ENCODE measurements at places on chromosomes 5 and 9. TPM values are rescaled to one million over a fixed set of nuclear protein-coding genes. Genes with fewer than 3 reads are reported as not detected.

DNA sequence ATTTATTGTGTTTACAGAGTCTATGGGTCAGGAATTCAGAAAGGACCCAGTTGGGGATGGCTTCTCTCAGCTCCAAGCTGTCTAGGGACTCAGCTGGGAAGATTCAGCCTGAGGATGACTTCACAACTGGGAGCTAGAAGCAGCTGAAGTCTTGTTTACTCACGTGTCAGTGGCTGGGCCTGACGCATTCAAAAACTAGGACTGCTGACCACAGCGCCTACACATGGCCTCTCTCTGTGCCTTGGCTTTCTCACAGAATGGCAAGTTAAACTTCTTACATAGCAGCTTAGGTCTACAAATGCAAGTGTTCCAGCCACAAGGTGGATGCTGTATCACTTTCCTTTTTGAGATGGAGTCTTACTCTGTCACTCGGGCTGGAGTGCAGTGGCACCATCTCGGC is 16.3 kb upstream of the PPP2CA start:
- DNase-seq, result peak; percentile 87

- DNase-seq, result no peak
Measured at GRCh38 chr5:98415663-98416062, 357.8 kb upstream of the RGMB start.

The FAM163B gene
- not detected for total RNA-seq

The ZFP37 gene
- total RNA-seq, result 5.5 TPM

DNA sequence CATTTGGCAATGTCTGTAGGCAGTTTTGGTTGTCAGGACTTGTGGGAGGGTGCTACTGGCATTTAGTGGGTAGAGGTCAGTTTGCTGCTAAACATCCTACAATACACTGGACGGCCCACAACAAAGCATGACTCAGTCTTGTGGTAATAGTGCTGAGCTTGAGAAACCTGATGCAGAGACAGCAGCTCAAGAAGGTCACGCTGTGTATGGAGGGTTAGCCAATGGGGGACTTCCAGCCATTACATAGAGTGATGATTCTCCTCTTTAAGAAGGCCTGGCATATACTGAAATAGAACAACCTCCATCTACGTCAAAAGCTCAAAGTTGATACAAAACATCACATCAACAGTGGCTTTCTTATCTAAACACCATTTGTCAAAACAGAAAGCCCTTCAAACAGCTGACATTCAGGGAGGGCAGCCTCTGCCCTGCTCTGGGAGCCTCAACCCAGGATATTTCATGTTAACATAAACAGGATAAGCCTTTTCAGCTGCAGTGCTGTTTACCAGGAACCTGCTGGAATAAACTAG is 143.0 kb downstream of the GPBP1 start:
- no peak for DNase-seq

GRCh38 chr9:72494051-72494450 is 27.4 kb upstream of the TMC1 start:
- DNase-seq, result no peak

DNA sequence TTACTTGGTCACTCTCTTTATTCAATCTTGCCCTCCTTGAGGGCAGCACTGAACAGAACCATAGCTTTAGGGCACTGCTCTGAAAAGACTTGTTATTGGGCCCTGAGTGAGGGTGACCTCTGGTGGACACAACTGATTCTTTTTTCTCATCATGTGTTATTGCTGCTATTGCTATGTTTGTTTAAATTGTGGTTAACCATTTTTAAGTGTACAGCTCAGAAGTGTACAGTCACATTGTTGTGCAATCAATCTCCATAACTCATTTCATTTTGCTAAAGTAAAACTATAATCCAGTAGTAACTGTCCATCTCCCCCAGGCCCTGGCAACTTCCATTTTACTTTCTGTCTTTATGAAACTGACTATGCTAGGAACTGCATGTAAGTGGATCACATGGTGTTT is 351.1 kb upstream of the RIOK2 start:
- DNase-seq, result peak; percentile 50

DNA sequence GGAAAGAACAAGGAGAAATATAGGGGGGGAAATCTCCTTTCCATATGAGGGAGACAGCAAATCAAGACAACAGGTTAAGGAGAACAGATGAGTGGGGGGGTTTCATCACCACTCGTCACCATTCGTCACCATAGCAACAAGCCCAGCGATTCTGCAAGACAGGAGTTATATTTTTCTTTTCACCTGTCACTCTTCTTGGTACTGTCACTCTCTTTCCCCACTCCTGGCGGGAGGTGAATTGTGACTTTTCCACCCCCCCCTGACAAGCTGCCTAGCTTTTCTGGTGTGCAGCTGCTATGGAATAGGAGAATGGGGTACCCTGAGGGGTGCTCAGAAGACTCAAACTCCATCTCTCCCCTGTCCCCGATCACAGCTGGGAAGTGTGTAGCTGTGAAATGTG is 239.9 kb downstream of the FAM114A2 start:
- DNase-seq, result no peak

GRCh38 chr5:176737746-176738636 is 72.4 kb upstream of the UNC5A start:
- no peak for DNase-seq

The SCGB3A2 gene
- not detected for total RNA-seq

The SPATA31E1 gene
- not detected for total RNA-seq

- no peak for DNase-seq
Measured at GRCh38 chr5:159833088-159833487, 83.2 kb upstream of the ADRA1B start.

GRCh38 chr9:21392270-21392669 is 7.1 kb upstream of the IFNA2 start:
- DNase-seq, result no peak

DNA sequence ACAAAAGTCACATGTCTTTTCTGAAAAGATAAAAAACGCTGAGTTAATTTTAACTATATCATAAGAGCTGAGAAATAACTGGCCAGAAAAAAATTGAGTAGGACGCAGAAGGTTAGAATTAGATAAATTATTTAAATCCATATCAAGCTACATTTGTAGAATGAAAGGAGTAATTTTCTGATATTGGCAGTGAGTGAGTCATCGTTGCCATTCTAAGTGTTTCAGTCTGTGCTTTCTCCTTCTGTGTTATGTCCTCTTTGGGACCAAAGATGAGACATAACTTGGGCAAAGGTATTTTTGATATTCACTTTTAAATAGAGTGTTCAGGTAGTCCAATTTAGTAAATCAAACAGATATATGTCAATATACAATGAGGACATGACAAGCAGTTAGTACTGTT is 34.4 kb upstream of the KCNN2 start:
- no peak for DNase-seq

The C1QTNF2 gene
- 26.8 TPM for total RNA-seq

DNA sequence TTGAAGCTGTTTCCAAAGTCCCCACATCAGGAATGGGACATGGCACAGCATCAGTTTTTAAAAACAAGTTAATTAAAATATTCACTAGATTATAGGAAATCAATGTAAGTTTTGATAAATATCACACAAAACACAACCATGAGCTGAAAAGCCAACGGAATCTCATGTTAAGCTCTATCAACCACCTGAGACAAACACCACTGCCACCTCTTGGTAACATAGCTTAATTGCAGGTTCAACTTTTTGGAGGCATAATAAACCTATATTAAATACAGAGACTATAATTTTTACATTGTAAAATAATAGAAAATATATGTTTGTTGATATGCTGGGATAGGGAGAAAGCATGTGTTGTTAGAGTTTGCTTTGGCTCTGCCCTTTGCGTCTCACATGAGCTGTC is 126.1 kb downstream of the SV2C start:
- DNase-seq, result no peak

- no peak for DNase-seq
Measured at GRCh38 chr9:129573977-129574376, 46.9 kb downstream of the C9orf50 start.

The STKLD1 gene
- total RNA-seq, result 1.4 TPM

- DNase-seq, result no peak
Measured at GRCh38 chr5:135133698-135134515, 99.9 kb upstream of the PITX1 start.

GRCh38 chr5:63049935-63050334 is 471.3 kb downstream of the LRRC70 start:
- DNase-seq, result no peak

The OLFM1 gene
- 3.2 TPM for total RNA-seq

DNA sequence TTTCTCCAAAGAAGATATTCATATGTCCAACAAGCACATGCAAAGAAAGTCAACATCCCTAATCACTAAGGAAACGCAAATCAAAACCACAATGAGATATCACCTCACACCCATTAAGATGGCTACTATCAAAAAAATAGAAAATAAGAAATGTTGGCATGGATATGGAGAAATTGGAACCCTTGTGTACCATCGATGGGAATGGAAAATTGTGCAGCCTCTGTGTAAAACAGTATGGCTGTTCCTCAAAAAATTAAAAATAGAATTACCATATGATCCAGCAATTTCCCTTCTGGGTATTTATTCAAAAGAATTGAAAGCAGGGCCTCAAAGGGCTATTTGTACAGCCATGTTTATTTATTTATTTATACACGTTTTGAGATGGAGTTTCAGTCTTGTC is 43.0 kb upstream of the HRH2 start:
- DNase-seq, result no peak

GRCh38 chr5:150675069-150675468 is 14.0 kb downstream of the MYOZ3 start:
- no peak for DNase-seq

DNA sequence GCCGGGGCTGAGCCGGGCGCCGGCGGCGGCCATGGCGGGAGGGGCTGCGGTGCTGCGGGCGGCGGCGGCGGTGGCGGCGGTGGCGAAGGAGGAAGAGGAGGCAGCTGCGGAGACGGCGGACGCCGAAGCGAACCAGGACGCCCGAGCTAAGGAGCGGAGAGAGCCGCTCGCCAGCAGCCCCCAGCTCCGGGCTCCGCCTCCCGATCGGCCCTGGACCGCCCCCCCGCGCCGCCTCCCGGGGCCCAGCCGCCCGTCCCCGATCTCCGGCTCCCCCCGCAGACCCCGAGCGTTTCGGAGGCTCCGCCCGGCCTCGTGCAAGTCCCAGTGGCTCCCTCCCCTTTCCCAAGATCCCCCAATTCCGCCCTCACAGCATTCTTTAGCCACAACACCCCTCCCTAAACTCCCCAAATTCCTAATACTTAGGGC is at the start of gene ASTN2:
Gene ASTN2 (minus strand): TSS at position 152 of the 426 bp plus-strand sequence. CDS start 119 bp downstream, at position 33.
- peak; percentile 51 for DNase-seq

The PCDHB8 gene
- 0.80 TPM for total RNA-seq

DNA sequence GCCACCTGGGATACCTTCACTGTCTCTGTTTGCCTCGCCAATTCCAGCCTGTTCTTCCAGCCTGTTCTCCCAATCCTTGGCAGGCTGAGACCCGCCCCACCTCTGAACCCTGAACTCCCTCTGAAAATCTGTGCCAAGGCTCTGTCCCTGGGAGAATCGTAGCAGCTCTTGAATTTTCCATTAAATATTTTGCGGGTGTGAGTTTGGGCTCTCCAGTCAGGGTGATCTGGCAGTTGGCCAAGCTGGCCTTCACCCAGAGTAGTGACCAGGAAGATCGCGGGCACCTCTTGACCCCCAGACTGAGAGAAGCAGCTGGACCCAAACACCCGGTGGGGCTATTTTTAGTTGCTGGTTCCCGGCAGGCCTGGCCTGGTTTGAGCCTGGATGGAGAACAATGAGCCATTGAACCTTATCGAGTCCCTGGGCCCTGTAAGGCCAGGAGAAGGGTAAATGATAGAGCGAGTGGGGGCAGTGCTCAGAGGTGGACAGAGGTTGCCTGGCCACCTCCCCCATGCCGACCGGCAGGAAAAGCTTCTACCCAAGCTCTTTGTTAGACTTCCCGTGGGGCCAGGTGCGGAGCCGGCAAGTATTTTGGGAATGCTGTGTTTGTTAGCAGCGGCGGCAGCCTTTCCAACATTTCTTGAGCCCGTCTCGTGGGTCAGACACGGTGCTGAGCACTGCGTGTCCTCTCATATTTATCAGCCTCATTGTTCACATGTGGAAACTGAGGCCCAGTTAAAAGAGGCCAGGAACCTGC is 146.2 kb downstream of the RGS3 start:
- DNase-seq, result peak; percentile 87

DNA sequence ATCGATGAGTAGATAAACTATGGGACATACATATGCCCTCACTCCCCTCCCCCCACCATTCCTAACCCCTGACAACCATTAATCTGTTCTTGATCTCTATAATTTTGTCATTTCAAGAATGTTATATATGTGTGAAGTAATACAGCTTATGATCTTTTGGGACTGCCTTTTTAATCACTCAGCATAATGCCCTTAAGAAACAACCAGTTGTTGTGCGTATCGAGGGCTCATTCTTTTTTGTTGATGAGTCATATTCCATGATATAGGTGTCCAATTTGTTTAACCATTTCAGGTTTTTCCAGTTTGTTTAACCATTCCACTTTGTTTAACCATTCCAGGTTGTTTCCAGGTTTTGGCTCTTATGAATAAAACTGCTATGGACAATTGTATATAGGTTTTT is 75.6 kb downstream of the ARHGEF28 start:
- no peak for DNase-seq

GRCh38 chr5:10308844-10309243 is 1.1 kb upstream of the CMBL start:
- no peak for DNase-seq

The ORM2 gene
- not detected for total RNA-seq

The TYRP1 gene
- not detected for total RNA-seq

The SPRY4 gene
- total RNA-seq, result 26.4 TPM

DNA sequence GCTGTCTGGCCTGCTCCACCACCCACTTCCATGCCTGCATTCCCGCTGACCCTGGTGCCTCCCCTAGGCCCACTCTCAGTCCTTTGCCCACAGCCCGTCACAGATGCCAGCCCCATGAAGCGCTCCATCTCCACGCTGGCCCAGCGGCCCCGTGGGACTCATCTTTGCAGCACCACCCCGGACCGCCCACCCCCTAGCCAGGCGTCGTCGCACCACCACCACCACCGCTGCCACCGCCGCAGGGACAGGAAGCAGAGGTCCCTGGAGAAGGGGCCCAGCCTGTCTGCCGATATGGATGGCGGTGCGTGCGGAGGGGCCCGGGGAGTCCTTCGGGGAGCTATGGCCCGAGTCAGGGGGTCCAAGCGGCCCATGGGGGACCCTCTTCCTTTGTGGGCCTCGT is 242.5 kb downstream of the CACNA1B start:
- DNase-seq, result no peak

The PCDHAC2 gene
- 1.9 TPM for total RNA-seq

The C9 gene
- 0.22 TPM for total RNA-seq

- DNase-seq, result no peak
Measured at GRCh38 chr5:74816875-74817274, 49.3 kb downstream of the FAM169A start.

The SMIM33 gene
- total RNA-seq, result not detected

DNA sequence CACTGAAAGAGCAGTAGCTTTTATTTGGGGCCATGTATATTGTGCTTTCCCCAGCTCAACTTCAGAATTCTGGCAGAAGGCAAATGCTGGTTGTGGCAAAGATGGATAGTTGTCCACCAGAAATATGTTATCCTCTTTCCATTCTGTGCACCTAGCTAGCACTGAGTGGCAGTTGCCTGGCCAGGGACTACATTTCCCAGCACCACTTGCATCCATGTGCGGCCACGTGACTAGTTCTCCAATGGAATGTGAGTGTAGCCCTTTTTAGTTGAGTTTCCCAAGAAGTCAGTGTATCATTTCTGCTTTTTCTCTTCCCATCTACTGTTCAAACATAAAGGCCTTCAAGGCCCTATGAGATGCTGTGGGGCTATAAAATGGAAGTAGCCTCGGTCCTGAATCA is 354.0 kb upstream of the CLINT1 start:
- DNase-seq, result no peak

GRCh38 chr5:9094582-9094981 is 451.3 kb downstream of the SEMA5A start:
- peak; percentile 77 for DNase-seq

The RNF44 gene
- total RNA-seq, result 9.1 TPM

Data from muscle of leg (tissue), 16 donors.